ENCODE measurements at places on chromosomes 7 and 10.

DNA sequence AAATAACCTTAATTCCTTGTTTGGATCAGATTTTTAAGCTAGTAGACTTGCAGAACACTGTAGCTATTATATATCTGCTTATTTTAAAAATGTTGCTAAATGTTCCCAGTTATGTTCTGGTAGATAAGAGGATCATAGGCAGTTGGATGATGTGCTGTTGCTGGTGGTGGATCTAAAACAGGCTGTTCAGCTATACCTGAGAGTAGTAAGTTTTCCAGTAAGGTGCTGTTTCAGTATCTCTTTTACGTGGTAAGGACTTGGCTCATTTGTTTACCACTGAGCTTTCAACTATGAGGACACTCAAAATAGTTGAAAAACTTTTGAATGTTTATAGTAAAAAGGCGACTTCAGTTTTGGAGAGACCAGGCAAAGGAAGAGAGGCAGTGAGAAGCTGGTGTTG, 180.9 kb downstream of the CDK14 start:
- no peak for DNase-seq

DNA sequence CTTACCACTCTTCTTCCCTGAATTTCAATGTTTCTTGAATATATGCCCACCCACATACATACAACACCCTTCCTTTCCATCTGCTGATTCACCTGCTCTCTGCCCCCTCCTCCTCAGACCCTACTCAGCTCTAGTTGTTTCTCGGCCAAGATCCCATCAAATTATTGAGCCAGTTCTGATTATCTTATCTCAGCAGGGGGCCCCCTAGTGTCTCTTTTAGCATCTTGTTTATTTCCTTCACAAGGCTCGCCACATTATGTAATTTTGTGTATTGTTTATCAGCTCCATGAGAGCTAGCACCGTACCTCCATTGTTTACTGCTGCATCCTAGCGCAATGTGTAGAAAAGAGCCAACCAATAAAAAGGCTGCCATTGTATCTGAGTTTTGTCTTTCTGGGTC, 71.9 kb downstream of the FAM13C start:
- no peak for DNase-seq

GRCh38 chr7:73954861-73955260, 73.1 kb upstream of the ELN start:
- no peak for DNase-seq

- DNase-seq: no peak
Measured at GRCh38 chr7:72268796-72269195, 143.3 kb downstream of the CALN1 start.

DNA sequence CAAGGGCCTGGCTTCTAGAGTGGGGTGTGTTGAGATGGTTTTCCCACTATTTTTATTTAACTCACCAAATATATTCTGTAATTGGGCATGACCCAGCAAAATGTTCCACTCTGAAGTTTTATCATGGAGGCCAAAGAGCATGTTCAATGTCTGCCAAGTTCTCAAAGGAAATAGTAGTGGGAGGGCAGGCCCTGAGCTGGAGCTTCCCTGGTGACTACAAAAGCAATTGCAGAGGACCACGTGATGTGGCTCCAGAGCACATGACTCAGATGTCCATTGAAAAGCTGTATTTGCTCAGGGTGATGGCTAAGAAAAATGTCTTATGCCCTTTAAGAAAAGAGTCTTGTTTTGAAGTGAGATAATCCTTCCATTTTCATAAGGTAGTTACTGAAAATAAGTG, 1024.8 kb downstream of the LRMDA start:
- DNase-seq: no peak

DNA sequence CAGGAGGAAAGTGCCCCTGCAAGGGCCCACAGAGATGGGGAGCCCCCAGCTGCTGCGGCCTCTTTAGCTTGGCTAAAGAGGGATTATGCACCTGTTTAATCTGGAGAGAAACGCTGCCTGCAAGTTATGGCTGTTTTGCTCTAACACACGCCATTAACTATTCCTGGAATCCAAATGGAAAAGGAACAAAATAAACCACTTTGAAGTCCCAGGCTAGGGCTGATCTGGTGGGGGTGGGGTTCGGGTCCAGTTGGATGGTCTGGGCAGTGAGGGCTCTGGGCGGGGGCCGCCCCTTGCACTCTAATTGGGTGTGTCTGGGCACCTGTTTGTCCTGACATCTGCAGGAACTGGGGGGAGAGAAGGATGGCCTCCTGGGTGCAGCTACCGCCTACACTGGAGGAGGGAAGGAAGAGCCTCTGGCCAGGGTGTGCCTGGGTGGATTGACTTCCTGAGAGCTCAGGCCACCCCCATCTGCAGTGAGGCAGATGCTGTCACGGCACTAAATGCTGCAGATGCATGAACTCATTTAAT, 300.6 kb downstream of the ZEB1 start:
- no peak for DNase-seq

- DNase-seq: no peak
Measured at GRCh38 chr10:114002422-114002821, 41.2 kb upstream of the ADRB1 start.

- no peak for DNase-seq
Measured at GRCh38 chr7:107659666-107660065, 962 bp upstream of the SLC26A4 start.
